Stimulated activated CD4-positive, alpha-beta T cell treated with anti-CD3 and anti-CD28 coated beads, TNF-alpha, amount 100 ng/mL, for 24 hours (primary cell): ENCODE measurements at places on chromosomes 12 and 14.

DNA sequence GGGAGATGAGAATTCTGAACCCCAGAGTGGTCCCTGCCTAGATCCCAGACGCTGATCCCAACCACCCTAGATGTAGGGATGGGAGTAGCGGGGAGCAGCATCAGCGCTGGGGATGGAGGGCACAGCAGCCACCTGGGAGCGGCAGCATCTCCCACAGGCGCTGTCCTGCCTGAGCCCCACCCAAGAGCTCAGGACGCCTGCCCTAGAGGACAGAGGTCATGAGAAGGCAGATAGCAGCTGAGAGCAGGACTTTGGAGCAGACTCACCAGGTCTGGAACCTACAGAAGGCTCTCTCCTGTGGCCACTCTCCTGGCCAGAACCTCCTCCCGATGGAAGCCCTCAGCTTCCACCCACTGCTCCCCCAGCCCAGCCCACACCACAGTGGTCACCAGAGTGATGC is 7.2 kb downstream of the CCDC85C start:
- DNase-seq, result no peak

DNA sequence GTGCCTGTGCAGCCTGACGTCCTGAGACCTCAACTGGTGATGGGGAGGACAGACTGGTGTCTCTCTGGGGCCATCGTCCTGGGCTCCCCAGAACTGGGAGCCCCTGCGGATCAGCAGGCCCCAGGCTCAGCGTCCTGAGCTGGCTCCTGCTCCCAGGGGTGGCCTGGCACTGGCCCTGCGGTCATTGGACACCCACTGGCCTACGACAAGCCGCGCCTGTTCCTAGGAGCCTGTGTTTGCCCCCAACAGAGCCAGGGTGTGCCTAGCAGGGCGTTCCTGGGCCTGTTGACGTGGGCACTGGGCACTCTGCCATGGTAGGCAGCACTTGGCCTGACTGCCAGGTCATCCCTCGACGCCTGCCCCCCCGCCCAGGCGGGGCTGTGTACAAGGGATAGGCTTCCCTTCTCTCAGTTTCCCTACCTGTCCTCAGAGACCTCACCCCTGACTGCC is 8.4 kb downstream of the ADSS1 start:
- no peak for DNase-seq

- no peak for DNase-seq
Measured at GRCh38 chr14:60514741-60515491, 6.0 kb downstream of the SIX6 start.

- DNase-seq, result no peak
Measured at GRCh38 chr12:3315201-3315661, 175.8 kb upstream of the PRMT8 start.

DNA sequence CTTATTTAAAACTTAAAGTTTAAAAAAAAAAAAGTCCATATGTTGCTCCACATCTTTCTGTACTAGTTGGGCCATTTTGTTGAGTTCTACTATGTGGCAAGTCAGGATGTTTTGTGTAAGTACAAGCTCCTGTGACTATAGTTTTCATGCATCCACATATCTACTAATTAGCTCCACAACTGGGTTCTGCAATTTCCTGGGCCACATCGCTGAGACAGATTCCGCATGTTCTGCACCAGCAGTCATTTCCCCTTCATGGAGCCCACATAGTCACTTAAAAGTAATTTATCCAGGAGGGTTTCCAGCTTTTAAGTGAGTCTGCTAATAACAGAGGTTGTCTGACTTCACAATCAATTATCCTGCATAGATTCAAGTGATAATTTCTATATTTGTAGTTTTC is 461.4 kb downstream of the ZFP36L1 start:
- DNase-seq, result no peak

DNA sequence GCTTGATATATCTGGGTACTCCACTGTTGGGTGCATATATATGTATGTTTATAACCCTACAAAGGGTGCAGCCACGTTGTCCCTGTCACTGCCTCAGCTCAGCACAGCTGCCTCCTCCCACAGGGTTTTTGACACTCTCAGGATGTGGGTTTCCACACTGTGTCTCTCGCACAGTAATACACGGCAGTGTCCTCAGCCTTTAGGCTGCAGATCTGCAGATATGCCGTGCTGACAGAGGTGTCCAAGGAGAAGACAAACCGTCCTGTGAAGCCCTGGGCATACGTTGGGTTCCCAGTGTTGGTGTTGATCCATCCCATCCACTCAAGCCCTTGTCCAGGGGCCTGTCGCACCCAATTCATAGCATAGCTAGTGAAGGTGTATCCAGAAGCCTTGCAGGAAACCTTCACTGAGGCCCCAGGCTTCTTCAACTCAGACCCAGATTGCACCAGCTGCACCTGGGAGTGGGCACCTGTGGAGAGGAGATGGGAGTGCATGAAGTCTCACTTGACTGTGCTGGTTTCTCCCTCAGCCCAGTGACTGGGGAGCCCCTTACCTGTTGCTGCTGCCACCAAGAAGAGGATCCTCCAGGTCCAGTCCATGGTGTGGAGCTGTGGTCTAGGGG is 498.7 kb downstream of the TMEM121 start:
- DNase-seq, result no peak

- DNase-seq, result no peak
Measured at GRCh38 chr12:50926415-50926814, 25.9 kb upstream of the HIGD1C start.

GRCh38 chr12:80938397-80938796 is 663 bp upstream of the LIN7A start:
- DNase-seq, result no peak

DNA sequence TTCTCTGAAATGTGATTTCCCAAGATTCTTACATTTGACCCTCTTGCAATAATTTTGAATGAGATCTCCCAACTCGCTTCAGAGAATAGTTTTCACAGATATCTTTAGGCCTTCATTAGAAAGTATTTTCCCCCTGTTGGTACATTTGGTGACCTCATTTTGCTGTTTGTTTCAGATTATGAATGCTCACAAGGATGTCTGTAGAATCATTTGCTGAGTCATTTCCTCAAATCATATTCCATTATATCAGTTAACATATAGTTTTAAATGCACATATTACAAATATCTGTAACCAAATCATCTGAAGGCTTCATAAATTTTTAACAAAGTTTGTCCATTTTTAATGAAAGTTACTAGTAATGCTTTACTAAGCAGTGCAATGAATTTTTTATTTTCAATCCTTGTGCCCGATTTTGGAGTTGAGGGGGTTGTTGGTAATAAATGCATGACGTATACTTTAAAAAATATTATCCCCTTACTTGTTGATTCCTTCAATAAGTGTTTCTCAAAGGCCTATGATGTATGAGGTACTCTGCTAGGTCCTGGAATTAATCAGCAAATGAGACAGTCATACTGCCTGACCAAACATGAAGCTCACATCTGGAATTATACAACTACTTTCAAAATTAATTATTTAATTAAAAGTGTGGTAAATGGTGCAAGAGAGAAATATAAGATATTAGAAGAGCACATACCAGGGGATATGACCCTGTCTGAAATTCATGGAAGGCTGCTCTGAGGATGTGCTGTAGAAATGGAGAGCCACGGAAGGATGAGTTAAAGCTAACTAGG is 126.9 kb upstream of the RAP1B start:
- no peak for DNase-seq

- peak; percentile 91 for DNase-seq
Measured at GRCh38 chr12:118376089-118377020, at the start of gene SUDS3. SUDS3 (plus strand) TSS chr12:118376555; CDS start chr12:118376692, 137 bp downstream.

GRCh38 chr12:126424696-126425095 is 1359.5 kb downstream of the AACS start:
- no peak for DNase-seq

GRCh38 chr12:46174061-46174662 is 94.7 kb downstream of the SLC38A1 start:
- DNase-seq, result no peak

GRCh38 chr12:32558903-32559302 is 120.2 kb upstream of the DNM1L start:
- DNase-seq, result no peak

GRCh38 chr12:116093915-116094314 is 183.6 kb downstream of the MED13L start:
- DNase-seq, result no peak

GRCh38 chr12:43336962-43337555 is 214.9 kb downstream of the ADAMTS20 start:
- no peak for DNase-seq

- no peak for DNase-seq
Measured at GRCh38 chr12:49061157-49061650, 610 bp upstream of the KMT2D start.

DNA sequence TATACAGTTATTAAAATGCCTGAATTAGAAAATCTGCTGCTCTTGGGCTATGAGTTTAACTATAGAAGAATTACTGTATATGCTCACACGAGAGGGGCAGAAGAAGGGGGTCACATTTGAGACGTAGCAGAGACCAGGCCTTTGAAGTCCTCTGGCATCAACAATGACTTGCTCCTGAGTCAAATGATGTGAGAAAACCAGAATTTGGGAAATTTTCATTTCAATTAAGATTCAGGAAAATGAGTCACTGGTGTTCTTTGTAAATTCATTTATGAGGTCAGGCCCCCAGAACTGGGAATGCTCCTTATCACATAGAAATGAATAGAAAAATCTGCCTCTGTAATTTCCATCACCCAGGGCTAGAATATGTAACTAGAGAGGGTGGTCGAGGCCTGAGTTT is 92.9 kb downstream of the APAF1 start:
- DNase-seq, result no peak

GRCh38 chr12:93061473-93062419 is 132.7 kb upstream of the EEA1 start:
- DNase-seq, result no peak

DNA sequence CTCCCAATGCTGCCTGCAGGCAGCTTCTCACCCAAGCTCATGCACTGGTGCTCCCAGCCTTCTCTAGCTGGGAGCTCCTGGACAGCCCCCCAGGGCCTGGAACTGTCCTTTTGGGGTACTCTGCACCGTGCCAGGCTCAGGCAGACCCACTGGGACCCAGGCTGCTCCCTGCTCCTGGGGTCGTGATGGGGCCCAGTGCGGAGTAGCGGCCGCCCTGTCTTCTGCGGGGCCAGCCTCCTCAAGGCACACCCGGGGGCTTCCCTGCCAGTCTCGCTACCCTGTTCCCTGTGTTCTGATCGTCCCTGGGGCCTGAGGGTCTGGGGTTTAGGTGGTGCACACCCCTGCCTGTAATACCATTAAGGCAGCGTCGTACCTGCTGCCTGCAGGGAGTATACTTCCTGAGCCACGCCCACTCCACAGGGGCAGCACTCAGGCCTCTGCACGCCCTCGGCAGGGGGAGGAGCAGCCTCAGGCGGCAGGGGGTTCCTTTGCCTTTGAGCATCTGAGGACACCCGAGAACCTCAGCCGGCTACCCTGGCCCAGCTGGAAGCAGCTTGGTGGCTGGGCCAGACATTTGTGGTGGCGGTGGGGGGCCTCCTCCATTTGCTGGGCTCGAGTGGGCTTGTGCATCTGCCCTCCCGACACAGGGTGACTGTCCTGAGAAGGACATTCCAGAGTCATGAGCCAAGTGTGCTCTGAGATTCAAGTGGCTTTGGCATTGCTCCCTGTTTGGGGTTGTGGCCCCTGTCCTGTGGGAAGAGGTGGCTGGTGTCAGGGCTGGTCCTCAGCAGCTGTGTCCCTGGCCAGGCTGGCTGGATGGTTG is 9.2 kb upstream of the CRIP2 start:
- no peak for DNase-seq

GRCh38 chr14:69620211-69620611 is 8.8 kb downstream of the SUSD6 start:
- DNase-seq, result no peak

DNA sequence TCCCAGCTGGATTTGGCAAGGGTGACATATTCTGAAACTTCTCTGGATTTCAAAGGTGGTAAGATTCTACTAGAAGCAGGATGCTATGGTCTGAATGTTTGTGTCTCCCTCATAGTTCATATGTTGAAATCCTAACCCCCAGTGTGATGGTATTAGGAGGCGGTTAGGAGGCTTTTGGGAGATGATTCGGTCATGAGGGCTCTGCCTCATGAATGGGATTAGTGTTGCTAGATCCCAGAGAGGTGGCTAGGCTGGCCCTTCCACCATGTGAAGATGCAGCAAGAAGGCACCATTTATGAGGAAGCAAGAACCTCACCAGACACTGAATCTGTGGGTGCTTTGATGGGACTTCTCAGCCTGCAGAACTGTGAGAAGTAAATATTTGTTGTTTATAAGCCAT is 11.0 kb upstream of the PEX5 start:
- DNase-seq, result no peak

GRCh38 chr12:24488091-24488596 is 460.8 kb downstream of the BCAT1 start:
- no peak for DNase-seq

DNA sequence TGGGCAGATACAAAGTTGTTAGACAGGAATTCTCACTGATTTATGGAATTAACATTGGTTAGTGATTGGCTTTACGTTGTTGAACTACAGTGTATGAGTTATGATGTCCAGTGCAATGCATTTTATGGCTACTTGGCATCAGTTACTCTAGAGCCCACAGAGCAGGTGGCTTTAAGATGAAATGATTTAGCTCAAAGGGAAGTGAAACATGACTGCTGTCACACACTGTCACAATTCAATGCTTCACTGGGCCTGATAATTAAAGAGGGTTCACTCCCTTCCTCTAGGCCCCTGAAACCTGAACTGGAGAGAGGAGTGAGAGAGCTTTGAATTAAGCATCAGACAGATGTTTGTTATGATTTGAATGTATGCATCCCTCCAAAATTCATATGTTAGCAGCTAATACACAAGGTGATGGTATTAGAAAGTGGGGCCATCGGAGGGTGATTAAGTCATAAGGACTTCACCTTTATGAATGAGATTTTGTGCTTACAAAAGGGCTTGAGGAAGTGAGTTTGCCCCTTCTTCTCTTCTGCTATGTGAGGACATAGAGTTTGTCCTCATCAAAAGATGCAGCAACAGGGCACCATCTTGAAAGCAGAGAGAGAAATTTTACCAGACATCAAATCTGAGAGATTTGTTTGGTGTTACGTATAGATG is 175.8 kb upstream of the GRIN2B start:
- no peak for DNase-seq

- DNase-seq, result no peak
Measured at GRCh38 chr14:51546603-51547258, 105.0 kb upstream of the FRMD6 start.

- peak; percentile 58 for DNase-seq
Measured at GRCh38 chr12:92593734-92594402, 108.9 kb upstream of the PLEKHG7 start.

GRCh38 chr14:103623308-103623707 is 5.7 kb upstream of the KLC1 start:
- DNase-seq, result no peak

DNA sequence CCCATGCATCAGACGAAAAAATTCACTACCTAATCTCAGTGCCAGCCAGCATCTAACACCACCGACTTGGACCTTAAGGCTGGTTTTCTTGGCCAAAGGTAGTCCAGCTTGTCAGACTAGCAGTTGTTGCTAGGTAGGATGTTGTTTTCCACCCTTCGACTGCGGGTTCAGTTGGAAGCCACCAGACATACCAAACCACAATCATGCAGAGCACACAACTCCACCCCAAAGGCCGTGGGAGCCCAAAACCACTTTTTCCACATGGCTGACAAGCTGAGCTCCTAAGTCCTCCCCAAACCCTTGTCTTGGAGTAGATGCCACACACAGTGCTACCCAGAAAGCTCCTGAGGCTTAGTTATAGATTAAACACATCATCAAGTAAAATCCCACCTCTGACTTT is 46.8 kb downstream of the LRIG3 start:
- no peak for DNase-seq

- DNase-seq, result no peak
Measured at GRCh38 chr14:101031186-101031585, 127.7 kb upstream of the RTL1 start.

- DNase-seq, result no peak
Measured at GRCh38 chr12:120237360-120238171, 28.0 kb downstream of the PXN start.

GRCh38 chr12:132191715-132192553 is 47.7 kb downstream of the NOC4L start:
- no peak for DNase-seq

- peak; percentile 46 for DNase-seq
Measured at GRCh38 chr14:91349481-91350074, 68.0 kb downstream of the CCDC88C start.
